ENCODE measurements at places on chromosomes 4 and X. TPM values are rescaled to one million over a fixed set of nuclear protein-coding genes. Genes with fewer than 3 reads are reported as not detected.

UGT2B28 gene
- total RNA-seq, result not detected

VCX3A gene
- not detected for total RNA-seq

ODAPH gene
- not detected for total RNA-seq

MAGEA4 gene
- not detected for total RNA-seq

GRIPAP1 gene
- total RNA-seq, result 9.9 TPM

GATA1 gene
- not detected for total RNA-seq

ADAM29 gene
- total RNA-seq, result not detected

DCAF4L1 gene
- total RNA-seq, result 0.21 TPM

AADAT gene
- 4.4 TPM for total RNA-seq

MFAP3L gene
- 2.0 TPM for total RNA-seq

MXRA5 gene
- 0.85 TPM for total RNA-seq
